Brain microvascular endothelial cell (primary cell): ENCODE measurements at places on chromosomes 3 and 15.

DNA sequence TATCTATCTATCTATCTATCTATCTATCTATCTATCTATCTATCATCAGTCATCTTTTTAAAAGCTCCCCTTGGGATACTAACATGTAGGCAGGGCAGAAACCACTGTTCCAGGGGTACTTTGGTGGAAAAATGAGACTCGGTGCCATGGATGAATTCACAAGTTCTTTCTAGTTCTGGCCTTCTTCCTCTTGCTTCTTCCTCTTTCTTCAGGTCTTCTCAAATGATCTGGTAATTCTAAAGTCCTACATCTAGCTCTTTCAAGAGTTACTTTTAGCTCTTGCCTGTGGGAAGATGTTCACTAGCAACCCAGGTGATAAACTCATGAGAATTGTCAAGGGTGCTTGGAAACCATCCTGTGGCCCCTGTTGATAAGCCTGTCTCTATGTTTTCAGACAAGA, 168.5 kb upstream of the TBC1D5 start:
- no peak for DNase-seq

GRCh38 chr15:55618387-55618786, 30.2 kb upstream of the PYGO1 start:
- DNase-seq, result no peak

- no peak for DNase-seq
Observed at GRCh38 chr15:99631255-99631654, 65.5 kb downstream of the MEF2A start.

DNA sequence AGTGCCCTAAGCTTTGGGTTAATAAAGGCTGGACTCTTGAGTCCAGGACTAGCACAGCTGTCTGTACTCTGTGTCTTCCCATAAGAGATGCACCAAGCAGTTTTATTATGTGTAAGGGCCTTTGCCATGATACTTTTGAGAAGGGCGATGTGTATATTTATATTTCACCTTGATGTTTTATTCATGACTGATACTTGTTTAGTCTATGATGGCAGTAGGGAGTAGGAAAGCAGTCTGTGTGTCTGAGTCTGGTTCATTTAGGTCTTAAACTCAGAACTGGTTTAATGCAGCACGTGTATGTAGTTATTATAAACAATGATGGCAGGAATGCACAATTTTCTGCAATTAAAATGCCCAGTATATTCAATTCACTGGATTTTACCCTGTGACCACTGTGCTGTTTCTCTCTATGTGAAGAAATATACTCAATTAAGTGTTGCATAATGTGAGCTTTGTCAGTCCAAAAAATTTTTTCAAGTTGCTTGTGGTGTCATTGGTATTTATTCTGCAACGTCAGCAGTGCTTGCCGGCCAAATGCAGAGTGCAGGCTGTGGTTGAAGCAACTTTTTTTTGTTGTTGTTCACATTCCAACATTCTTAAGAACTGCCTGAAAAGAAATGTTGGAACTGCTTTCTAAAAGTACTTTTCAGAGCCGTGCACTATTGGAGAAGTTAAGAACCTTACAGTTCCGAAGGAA, 423.7 kb upstream of the SEMA6D start:
- DNase-seq, result peak; percentile 94

DNA sequence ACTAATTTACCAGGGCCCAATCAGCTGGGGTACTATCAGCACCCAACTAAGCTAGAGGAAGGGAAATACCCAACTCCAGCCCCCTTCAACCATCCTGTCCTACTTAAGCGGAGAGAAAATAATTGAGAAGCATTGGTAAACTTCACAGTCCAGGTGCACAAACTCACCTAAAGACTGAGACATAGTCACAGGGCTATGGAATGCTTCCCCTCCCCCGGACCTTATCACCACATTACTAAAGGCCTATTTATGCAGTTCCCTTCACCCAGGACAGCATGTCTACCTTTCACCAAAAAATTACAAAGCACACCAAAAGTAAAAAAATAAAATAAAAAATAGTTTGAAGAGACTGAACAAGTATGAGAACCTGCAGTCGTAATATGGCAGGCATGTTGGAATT, 47.9 kb downstream of the HOMER2 start:
- no peak for DNase-seq

- DNase-seq, result peak; percentile 96
Observed at GRCh38 chr3:185549122-185549521, 3.3 kb downstream of the LIPH start.

DNA sequence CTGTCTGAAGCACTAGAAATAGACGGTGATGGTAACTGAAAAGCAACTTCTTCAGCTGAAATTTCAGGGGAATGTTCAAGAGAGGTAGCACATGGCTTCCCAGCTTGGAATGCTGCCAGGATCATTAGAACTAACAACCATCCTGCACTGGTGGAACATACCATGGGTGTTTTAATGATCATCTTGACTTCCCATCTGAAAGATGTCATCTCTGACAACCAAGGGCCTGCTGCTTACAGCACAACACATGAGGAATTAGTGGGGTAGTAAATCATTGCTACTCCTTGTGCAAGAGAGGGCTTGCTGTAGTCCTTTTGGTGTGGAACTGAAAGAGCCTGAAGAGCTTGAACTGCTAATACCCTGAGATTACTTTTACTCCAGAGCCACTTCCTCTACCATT, 853.7 kb downstream of the MCTP2 start:
- no peak for DNase-seq

GRCh38 chr15:68572309-68572708, 6.5 kb upstream of the CORO2B start:
- no peak for DNase-seq

DNA sequence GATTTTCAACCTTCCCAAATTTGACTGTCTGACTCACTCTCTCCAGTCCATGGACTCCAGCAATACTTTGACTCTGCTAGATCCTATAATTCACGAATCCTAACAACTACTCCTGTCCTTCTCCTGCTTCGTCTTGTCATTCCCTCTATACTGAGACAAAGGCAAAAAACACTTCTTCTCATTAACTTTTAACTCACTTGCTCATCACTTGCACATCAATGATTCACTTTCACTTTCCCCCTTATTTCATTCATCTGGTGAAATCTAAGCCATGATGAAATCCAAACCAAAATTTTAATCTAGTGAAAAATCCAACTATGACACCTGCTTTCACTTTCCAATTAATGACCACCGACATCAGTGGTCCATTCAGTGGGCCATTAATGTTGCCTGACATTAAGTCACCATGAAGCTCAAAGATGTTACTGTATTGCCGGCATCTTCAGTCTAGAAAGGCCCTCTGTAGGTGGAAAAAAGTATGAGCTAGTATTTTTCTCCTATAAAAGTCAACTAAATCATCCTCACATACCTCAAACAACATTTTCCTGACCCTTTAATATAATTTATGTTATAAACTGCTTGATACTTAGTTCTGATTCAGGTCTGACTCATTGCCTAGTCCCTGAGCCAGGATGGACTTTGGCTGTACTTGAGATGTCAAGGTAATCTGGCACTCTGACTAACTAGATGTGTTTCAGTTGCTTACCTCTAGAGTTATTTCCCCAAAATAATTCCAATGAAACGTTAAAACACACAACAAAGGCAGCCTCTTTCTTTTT, 158.6 kb downstream of the CNTN6 start:
- DNase-seq, result peak; percentile 5

GRCh38 chr15:74795966-74796625, 14.2 kb downstream of the CSK start:
- DNase-seq, result no peak

- DNase-seq, result no peak
Observed at GRCh38 chr15:36778531-36778930, 199.1 kb downstream of the CDIN1 start.
